ENCODE measurements at places on chromosomes 5 and 9. TPM values are rescaled to one million over a fixed set of nuclear protein-coding genes. Genes with fewer than 3 reads are reported as not detected.

DNA sequence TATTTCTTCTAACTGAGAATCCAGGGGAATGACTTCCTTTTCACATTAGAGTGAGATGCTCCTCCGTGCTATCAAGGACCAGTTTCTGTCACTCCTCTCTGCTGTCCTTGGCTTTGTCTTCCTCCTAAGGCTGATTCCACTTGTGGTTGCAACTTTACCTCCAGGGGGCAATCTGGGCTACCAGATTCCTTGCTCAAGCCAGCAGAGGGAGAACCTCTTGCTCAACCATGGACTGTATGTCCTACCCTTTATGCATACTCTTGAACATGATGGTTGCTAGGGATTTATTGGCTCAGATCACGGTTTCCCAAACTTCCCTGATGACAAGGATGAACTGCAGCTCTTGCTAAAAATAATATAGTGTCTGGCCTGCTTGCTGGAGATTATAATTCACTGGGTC is 24.0 kb downstream of the NNT start:
- no peak for DNase-seq

Gene WHRN
- 7.0 TPM for polyA plus RNA-seq

Gene GPR150
- polyA plus RNA-seq = not detected

- no peak for DNase-seq
Measured at GRCh38 chr9:136619742-136620440, 42.8 kb upstream of the EGFL7 start.

- no peak for DNase-seq
Measured at GRCh38 chr5:128276537-128277216, 193.1 kb downstream of the SLC12A2 start.
